ENCODE measurements at places on chromosomes 6 and 20.
A peak's percentile ranks its signal among the peaks of the same experiment; 100 is the strongest.

- DNase-seq: no peak
These were observed 33.7 kb upstream of the MEI4 start for GRCh38 chr6:77619114-77619513.

DNA sequence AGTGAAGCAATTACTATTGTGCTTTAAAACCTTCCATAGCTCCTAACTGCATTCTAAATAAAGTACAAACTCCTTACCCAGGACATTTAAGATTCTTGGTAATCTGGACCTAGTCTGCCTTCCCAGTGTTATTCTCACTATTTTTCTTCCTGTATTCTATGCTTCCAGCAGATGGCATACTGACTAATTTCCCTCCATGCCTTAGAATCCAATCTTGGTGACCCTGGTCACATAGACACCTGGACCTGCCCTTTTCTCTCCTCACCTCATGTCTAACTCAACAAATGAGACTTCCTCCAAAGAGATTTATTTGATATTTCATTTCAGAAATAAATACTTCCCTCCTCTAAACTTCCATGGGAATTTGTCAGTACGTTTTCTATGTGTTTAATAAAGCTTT, 25.8 kb downstream of the ROS1 start:
- no peak for DNase-seq

DNA sequence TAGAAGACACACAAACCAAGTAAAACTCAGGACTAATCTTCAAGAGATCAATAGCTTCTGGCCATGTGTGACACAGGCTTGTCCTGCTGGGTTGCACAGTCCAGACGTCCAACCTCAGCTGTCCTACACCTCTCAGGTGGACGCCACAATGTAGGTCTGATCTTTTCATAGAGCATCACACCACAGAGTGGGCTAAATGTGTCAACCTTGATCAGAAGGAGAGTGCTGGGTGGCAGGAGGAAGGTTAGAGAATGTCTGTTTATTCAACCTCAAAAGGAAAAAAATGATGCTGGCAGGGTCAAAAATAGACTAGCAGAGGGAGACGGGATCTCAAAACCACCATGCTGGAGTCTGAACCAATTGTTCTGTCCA, 41.7 kb downstream of the GFOD1 start:
- no peak for DNase-seq

DNA sequence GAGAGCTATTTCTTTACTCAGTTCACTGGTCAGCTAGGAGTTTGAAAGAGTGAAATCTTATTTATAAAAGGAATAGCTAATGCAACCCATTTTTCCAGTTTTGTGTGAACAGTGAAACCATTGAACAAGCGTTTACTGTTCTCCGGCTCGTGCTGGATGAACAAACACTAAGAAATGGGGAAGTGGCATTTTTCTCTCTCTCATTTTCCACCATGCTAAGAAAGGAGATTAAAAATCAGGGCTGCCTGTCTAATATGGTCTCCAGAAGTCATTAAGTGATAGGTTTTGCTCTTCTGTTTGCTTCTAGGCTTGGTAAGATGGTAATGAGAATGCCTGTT, 774 bp upstream of the SFT2D1 start:
- DNase-seq: no peak

DNA sequence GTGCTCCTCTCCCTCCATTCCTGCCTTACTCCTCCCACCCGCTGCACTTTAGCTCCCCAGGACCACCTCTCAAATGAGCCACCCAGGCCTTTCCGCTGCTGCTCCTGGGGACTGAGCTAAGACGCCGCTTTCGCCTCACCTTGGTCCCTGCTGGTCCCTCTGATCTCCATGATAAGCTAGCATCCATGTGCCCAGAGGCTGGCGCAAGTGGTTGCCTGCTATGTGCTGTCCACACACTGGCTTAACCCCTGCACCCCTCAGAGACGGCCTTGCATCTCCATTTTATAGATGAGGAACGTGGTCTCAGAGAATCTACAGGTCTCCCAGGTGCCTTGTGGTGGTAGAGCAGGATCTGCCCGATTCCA, 160.1 kb upstream of the PMEPA1 start:
- DNase-seq: no peak

- DNase-seq: peak; percentile 75
These were observed 6.5 kb upstream of the ZSCAN9 start for GRCh38 chr6:28218312-28219248.

DNA sequence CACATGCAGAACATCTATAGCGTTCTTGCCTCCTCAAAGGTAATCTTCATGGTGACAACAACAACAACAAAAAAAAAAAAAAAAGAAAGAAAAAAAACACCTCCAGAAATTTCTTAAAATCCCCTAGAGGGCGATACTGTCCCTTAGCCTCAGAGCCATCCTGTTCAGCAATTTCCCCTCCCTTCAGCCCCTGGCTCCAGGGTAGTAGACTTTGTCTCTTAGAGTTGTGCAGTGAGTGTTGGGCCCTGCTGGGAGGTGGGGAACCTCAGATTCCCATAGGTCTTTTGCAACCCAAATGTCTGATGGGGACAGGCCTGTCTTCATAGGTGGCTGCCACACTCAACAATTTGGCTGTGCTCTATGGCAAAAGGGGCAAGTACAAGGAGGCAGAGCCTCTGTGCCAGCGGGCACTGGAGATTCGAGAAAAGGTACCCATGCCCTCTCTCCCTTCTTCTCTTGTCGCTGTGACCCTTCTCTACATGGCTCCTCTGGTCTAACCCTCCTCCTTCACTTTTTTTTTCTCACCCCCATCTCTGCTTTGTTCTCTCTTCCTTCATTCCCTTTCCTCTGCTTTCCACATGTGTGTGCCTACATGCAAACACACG, 6.0 kb upstream of the PTK7 start:
- DNase-seq: no peak

DNA sequence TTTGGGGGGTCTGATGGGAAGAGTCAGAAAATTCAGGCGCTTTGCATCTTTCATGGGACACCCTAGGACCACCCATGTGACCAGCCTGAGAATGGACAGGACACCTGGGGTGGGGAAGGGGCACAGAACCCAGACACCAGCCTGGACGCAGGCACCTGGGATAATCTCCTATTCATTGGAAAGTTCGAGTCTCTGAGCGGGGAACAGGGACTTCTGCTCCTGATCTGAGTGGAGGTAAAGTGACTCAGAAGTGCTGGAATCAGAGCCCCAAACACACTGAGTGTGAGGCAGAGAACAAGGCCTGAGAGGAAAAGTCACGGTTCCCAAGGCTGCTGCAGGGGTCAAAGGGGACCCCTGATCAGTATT, 1.4 kb downstream of the HLA-B start:
- DNase-seq: no peak

GRCh38 chr6:109961611-109962041, 16.5 kb upstream of the GPR6 start:
- no peak for DNase-seq

DNA sequence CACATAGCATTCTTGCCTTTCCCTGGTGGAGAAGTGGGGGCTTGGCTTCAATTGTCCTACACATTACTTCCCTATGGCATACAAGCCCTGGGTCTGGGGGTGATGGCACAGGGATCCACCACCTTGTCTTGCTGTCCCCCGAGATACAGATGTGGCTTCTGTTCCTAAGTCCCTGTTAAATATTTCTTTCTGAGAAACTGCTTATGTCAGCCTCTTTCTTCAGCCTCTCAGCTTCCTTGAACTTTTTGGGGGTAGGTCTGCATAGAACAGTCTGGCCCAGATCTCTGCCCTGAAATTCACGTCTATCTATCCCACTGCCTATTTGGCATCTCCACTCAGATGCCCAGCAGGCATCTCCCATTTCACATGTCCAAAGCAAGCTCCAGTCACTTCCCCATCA, 177.4 kb downstream of the SCP2D1 start:
- DNase-seq: no peak

GRCh38 chr6:138188278-138188941, 26.7 kb downstream of the ARFGEF3 start:
- DNase-seq: no peak

- DNase-seq: no peak
These were observed 308.4 kb downstream of the PACRG start for GRCh38 chr6:163036160-163036645.

GRCh38 chr6:151147118-151147832, 92.5 kb upstream of the AKAP12 start:
- no peak for DNase-seq

- no peak for DNase-seq
These were observed 23.7 kb upstream of the CCDC167 start for GRCh38 chr6:37523412-37523811.

DNA sequence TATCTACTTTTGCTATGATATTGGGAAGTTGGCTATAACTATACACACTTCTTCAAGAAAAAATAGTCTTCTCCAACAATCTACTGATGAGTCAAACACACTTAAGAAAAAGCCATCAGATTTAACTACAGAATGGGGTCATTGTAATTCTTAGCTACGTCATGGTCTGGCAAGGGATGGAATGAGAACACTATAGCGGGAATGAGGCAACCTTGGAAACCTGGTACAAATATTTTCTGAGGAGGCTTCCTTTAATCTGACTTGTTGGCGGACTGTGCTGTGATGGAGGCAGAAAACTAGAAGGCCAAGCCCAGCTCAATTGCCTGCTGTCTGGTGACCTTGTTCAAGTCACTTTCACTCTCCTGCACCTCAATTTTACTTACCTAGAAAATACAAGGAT, 586.8 kb upstream of the JAG1 start:
- no peak for DNase-seq

- no peak for DNase-seq
These were observed 20.3 kb upstream of the TENT5A start for GRCh38 chr6:81772741-81773140.

- DNase-seq: no peak
These were observed 359.2 kb downstream of the CDKAL1 start for GRCh38 chr6:20893412-20893811.

DNA sequence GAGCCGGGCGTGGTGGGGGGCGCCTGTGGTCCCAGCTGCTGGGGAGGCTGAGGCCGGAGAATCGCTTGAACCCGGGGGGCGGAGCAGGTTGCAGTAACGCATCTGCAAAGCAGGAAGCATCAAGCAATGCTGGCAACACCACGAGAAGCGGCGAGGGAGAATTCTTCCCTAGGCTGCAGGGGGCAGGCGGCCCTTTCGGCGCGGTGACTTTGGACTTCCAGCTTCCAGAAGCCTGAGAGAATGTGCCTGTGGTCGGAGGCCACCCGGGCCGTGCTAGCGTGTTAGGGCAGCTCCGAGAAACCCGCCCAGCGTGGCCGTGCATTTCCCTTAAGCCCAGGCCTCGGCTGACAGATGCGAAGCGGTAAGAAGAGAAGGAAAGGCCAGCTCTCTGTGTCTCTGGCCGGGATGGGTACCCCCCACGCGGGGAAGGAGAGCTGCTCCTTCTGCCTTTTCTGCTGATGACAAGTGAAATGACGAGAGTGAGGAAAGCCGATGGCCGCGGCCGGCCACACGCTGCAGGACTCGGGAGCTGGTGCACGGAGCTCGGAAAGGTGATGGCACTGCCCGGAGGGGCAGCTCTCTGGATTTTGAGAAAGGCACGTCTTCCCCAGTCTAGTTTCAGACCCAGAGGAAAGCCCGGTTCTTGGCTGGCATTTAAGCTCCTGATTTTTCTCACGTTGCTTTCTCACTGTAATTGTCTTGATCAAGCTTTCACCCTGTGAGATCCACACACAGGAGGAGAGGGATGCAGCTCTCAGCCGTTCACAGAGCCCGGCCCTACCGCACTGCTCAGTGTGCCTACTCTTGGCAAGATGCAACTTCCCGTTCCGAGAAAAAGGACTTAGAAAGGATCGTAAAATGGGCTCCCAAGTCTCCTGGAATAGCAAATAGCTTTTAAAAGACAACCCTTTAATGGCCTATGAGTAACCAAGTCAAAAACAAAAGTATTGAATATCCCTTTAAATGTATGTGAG, 68.3 kb upstream of the EXOC2 start:
- no peak for DNase-seq

DNA sequence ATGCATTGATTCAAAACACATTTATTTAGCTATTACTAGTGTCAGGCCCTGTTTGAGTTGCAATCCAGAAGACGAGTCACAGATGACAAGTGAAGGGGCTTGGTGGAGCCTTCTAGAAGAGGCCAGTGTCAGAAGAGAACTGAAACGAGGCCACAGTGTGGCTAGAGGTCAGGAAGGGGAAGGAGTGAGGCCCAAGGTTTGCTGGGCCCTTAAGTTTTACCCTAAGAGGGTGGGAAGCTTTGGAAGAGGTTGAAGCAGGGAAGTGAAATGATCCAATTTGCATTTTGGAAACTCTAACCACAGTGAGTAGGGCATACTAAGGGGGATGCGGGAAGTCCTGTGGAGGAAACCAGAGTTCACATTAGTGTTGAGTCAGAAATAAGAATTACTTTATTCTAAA, 25.0 kb downstream of the TTK start:
- no peak for DNase-seq

DNA sequence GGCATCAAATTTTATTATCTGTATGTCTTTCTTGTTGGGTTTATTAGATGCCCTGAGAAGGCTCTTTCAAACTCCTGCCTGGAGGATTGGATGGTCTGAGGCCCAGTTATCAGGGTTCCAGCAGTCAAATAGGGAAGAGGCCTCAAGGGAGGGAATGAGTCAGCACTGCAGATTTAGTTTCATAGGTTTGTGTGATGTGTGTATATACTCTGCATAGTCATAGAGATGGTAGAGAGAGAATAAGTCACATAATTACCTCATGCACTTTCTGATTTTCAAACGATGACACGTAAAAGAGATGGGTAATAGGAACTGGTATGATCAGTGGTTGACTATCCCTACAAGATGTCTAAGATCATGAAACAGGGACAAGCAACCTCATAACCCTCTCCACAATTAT, 82.1 kb downstream of the ADAT2 start:
- DNase-seq: no peak

DNA sequence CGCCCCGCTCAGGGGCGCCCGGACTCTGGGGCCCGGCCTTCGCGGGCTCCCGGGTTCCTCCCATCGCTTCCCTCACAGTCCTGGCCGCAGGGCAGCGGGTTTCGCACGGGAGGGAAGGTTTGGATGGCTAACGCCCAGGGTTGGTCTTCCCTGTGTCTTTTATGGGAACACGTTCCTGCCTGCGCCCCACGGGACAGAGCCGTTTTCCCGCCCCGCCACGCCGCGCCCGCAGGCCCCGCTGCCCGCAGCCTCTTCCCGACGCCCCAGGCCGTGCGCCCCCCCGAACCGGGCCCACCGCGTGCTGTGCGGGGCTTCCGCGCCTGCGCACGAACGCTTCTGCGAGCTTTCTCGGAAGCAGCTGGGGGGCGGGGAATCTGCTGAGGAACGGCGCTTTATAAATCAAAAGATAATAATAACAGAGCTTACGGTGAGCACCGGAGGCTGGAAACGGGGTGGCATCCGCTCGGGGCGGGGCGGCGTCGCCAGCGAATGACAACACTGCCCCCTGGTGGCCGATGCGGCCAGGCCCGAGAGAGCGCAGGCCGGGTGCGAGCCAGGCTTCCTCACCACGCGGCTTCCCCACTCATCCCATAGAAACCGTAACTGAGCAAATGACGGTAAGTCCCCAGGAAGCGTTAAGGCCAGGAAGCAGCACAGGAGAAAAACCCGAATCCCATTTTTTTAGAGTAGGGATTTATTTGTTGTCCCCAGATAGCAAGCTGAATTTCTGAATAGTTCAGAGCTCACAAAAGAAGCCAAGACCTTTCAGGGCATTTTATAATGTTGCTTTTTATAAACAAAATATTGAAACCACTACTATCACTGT, 116.4 kb downstream of the MYLK4 start:
- DNase-seq: peak; percentile 91
